Activated CD4-positive, alpha-beta memory T cell treated with anti-CD3 and anti-CD28 coated beads for 36 hours (primary cell): ENCODE measurements at places on chromosomes 3 and 15. TPM values are rescaled to one million over a fixed set of nuclear protein-coding genes. Genes with fewer than 3 reads are reported as not detected.

- no peaks in the 10 kb centered on the region for H3K4me1 ChIP-seq
- DNase-seq: no peak
- H3K27me3 ChIP-seq: no peaks in the 10 kb centered on the region
- H3K27ac ChIP-seq: no peak overlapping the region
- no peak overlapping the region for H3K4me3 ChIP-seq
Observed at GRCh38 chr3:8756671-8757070, 12.7 kb downstream of the OXTR start.

- H3K36me3 ChIP-seq: no peaks in the 10 kb centered on the region
- H3K4me1 ChIP-seq: peaks cover 3% of the 10 kb centered on the region
- peak; percentile 13 for DNase-seq
Observed at GRCh38 chr3:8972639-8973038, 9.4 kb upstream of the RAD18 start.

DNA sequence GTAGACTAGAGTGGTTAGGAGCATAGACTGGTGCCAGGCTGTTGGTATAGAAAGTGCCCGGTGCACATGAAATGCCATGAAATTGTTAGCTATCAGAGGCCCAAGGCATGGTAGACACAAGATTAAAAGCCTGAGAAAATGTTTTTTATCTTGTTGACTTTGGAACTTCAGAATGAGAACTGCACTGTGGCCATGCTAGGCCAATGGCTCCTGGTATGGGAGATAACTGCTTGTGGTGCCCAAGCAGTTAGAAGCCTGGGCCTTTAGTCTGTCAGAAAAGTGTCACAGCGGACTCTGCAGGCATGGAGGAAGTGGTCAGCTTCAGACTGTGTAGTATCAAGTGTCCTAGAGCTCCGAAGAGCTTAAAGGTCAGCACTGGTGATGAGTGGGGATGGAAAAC, 11.9 kb downstream of the FYCO1 start:
- H3K4me3 ChIP-seq: no peak overlapping the region
- H3K36me3 ChIP-seq: peaks cover 55% of the 10 kb centered on the region
- H3K27me3 ChIP-seq: no peaks in the 10 kb centered on the region
- no peak for DNase-seq
- no peak overlapping the region for H3K27ac ChIP-seq

- H3K4me3 ChIP-seq: no peak overlapping the region
- H3K4me1 ChIP-seq: no peaks in the 10 kb centered on the region
- H3K27me3 ChIP-seq: no peaks in the 10 kb centered on the region
- H3K27ac ChIP-seq: no peak overlapping the region
Observed at GRCh38 chr3:191372122-191372521, 41.8 kb upstream of the UTS2B start.

Gene WDR49
- total RNA-seq: not detected

GRCh38 chr3:152623286-152623911, 211.5 kb upstream of the P2RY1 start:
- no peaks in the 10 kb centered on the region for H3K36me3 ChIP-seq
- no peak for DNase-seq
- no peak overlapping the region for H3K27ac ChIP-seq
- peaks cover 7% of the 10 kb centered on the region for H3K27me3 ChIP-seq

Gene ITIH3
- total RNA-seq: not detected

DNA sequence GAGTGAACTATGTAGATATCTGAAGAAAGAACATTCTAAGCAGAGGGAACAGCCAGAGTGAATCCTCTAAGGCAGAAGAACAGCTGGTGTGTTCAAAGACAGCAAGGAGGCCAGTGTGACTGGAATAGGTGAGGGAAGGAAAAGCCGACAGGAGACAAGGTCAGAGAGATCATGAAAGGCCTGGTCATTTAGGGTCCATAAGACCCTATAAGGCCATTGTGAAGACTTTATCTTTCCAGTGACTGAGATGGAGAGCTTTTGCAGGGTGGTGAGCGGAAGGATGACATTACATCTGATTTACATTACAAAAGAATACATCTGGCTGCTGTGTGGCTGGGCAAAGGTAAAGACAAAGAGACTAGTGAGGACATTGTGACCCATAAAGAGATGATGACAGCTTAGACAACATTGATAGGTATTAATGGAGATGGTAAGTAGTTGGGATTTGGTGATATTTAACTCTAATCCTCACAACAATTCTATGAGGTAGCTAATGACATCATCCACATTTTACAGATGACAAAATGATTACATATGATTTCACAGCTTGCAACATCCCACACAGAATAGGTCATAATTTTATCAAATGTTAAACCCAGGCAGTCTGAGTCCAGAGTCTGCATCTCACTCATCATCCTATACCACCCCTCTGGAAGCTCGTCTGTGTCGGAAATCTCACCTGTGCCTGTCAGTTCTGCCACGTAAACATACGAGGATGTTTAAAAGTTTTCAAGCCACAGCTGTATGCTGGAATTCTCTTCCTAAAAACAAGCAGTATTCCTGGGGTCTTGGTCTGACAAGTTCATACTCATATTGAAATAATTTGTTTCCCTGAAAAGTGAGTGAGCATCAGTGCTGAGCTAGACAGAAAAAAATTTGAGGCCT, 70.2 kb upstream of the PIK3R4 start:
- H3K36me3 ChIP-seq: no peaks in the 10 kb centered on the region
- DNase-seq: no peak
- no peak overlapping the region for H3K4me3 ChIP-seq
- H3K27me3 ChIP-seq: peaks cover 3% of the 10 kb centered on the region
- H3K27ac ChIP-seq: no peak overlapping the region

DNA sequence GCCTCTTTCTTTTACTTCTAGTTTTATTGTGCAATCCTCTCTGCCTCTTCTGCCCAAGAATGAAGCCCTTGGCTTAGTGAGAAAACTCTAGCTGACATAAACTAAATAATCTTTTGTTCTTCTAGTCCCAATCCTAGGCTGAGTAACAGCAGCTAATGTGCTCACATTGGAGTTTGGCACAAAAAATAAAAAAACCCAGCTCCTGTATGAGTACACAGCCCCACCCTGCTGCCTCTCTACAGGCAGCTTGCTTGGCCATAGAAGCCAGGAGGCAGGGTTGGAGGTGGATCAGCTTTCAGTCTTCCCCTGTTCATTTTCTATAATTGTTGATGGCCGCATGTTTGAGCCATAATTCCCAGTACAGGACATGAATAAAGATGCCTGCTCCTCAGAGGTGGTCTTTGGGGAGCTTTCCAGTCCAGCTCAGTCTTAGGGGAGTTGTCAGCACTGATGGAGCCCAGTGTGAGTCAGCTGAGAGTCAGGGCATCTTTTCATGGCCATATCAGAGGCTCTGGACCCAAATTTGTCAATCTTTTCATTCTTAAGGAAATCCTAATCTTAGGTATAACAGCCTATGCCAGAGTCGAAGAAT, 46.7 kb downstream of the RTP1 start:
- no peaks in the 10 kb centered on the region for H3K36me3 ChIP-seq
- no peak overlapping the region for H3K27ac ChIP-seq
- H3K4me3 ChIP-seq: no peak overlapping the region
- no peak for DNase-seq

GRCh38 chr3:152192936-152193672, 75.6 kb upstream of the MBNL1 start:
- no peak for DNase-seq
- peaks cover 80% of the 10 kb centered on the region for H3K4me1 ChIP-seq
- H3K36me3 ChIP-seq: peaks cover 2% of the 10 kb centered on the region
- no peaks in the 10 kb centered on the region for H3K27me3 ChIP-seq
- H3K4me3 ChIP-seq: peak overlapping the region; percentile 78
- peak overlapping the region; percentile 85 for H3K27ac ChIP-seq

GRCh38 chr15:65249641-65250040, 37.0 kb downstream of the PARP16 start:
- peak; percentile 89 for DNase-seq
- H3K36me3 ChIP-seq: peaks cover 5% of the 10 kb centered on the region
- H3K4me1 ChIP-seq: peaks cover 16% of the 10 kb centered on the region

DNA sequence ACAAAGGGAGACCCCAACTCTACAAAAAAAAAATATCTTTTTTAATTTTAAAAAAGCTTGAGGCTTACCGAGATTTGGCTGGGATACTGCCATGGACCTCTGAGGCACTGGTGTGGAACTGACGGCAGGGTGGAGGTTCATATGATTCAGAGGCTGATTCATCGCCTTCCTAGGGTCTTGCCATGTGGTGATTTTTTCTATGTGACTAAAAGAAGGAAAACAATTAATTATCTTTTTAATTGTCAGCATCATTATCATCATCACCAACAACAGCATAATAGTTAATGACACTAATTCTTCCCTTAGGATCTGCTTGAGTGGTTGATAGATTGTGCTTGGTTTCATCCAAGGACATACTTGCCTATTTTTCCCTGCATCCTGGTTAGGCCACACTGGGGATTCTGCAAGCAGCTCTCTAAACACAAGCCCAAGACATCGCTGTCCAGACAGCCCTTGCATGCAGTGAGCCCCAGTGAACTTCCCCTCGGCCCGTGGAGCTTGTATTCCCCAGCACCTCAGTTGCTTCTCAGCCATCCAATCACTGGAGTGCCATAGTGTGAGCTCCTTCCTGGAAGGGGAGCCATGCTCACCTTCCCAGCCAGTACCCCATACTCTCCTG, 84.9 kb downstream of the WWTR1 start:
- H3K4me3 ChIP-seq: no peak overlapping the region
- peaks cover 26% of the 10 kb centered on the region for H3K4me1 ChIP-seq
- no peak overlapping the region for H3K27ac ChIP-seq
- peaks cover under 1% of the 10 kb centered on the region for H3K27me3 ChIP-seq
- DNase-seq: no peak
- H3K36me3 ChIP-seq: no peaks in the 10 kb centered on the region

DNA sequence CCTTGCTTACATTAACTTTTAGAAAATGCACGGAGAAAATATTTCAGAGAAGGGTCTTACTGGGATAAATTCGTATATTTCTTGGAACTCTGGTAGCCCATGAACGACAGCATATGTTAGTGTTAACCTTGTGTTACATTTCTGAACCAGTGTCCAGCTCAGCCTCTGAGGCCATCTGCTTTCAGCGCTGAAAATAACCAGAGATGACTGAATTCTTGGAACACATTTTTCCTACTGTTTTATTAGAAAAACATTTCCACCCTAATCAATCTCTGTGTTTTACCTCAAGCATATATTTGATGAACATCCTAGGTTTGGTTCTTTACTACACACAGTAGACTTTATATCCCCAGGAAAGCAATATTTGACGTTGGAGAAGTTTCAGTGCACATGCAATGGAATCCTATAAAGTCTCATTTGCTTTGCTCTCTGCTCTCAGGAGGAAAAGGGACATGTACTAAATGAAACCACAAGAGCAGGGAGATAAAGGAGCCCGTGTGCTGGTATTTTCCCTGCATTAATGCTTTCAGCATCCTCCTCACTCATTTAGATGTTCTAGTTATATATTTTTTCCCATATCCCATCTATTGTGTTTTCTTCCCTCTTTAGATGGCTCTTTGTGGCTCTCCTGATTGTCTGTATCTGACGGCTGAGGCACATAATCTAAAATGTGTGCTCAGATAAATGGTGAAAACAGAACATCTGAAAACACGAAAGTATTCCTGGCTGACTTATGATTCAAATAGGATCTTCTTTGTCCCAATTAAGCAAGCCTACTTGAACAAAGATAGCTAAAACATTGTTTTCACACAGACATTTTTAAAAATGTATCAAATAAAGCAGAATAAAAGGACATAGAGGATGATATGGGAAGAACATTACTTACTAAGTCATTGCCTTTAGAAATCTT, 151.7 kb upstream of the KCNMB2 start:
- H3K4me3 ChIP-seq: no peak overlapping the region
- peaks cover 12% of the 10 kb centered on the region for H3K27me3 ChIP-seq
- no peaks in the 10 kb centered on the region for H3K4me1 ChIP-seq
- no peaks in the 10 kb centered on the region for H3K36me3 ChIP-seq
- DNase-seq: no peak

- H3K4me3 ChIP-seq: peak overlapping the region; percentile 71
- H3K4me1 ChIP-seq: peaks cover 49% of the 10 kb centered on the region
- peaks cover 16% of the 10 kb centered on the region for H3K36me3 ChIP-seq
- DNase-seq: no peak
- no peak overlapping the region for H3K27ac ChIP-seq
- H3K27me3 ChIP-seq: no peaks in the 10 kb centered on the region
Observed at GRCh38 chr15:81002331-81003096, 1.8 kb downstream of the TLNRD1 start.

- H3K27ac ChIP-seq: peak overlapping the region; percentile 95
- DNase-seq: peak; percentile 71
- H3K27me3 ChIP-seq: no peaks in the 10 kb centered on the region
- peaks cover 42% of the 10 kb centered on the region for H3K4me1 ChIP-seq
Observed at GRCh38 chr15:41772720-41773331, 1.5 kb upstream of the MAPKBP1 start.

DNA sequence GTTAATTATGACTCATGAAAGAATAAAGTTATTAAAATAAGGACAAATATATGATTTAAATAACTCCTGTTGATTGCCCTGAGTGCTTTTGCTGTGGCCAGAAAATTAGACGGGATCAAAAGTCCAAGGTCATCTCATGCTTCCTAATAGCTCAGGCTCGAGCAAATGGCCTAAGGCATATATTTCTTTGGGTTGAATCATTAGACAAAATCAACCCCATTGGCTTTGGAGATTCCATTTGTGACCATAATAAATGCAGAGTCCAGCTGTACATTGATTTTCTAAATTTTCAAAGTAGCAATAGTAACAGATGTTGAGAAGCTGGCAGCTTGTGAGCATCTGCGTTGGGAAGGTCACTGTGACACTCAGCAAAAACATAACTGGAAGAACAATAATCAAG, 464.5 kb upstream of the TGFBR2 start:
- no peak overlapping the region for H3K27ac ChIP-seq
- H3K27me3 ChIP-seq: no peaks in the 10 kb centered on the region
- H3K4me3 ChIP-seq: no peak overlapping the region
- no peak for DNase-seq
- H3K4me1 ChIP-seq: no peaks in the 10 kb centered on the region

- H3K27ac ChIP-seq: no peak overlapping the region
- H3K4me1 ChIP-seq: peaks cover 18% of the 10 kb centered on the region
- no peak overlapping the region for H3K4me3 ChIP-seq
- H3K27me3 ChIP-seq: no peaks in the 10 kb centered on the region
- DNase-seq: no peak
Observed at GRCh38 chr3:143363276-143363675, 243.7 kb downstream of the CHST2 start.

- H3K36me3 ChIP-seq: peaks cover 53% of the 10 kb centered on the region
- no peak overlapping the region for H3K27ac ChIP-seq
- H3K4me1 ChIP-seq: peaks cover 18% of the 10 kb centered on the region
- DNase-seq: no peak
- H3K4me3 ChIP-seq: no peak overlapping the region
Observed at GRCh38 chr3:45719655-45720487, 30.7 kb downstream of the SACM1L start.

- H3K36me3 ChIP-seq: no peaks in the 10 kb centered on the region
- H3K27me3 ChIP-seq: peaks cover 2% of the 10 kb centered on the region
- H3K4me3 ChIP-seq: no peak overlapping the region
- DNase-seq: no peak
Observed at GRCh38 chr3:140472306-140473020, 205.4 kb upstream of the TRIM42 start.

DNA sequence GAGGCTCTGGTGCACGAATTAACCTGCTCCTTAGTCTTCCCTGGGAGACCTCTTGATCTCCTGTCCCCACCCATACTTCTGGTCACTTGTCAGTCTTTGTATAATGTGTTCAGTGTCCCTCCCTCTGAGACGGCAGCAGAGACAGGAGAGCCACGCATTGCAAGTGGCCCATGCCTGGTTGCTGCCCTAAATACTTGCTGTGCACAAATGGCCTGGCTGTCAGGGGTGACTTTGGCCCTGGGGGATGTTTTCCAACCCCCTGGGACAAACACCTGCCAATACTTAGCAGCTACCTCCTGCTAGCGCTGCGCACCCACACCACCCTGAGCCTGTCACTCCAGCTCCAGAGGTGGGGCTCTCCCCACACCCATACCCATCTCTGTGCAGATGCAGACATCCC, 17.2 kb downstream of the KLF13 start:
- H3K36me3 ChIP-seq: peaks cover 28% of the 10 kb centered on the region
- H3K4me1 ChIP-seq: peaks cover 98% of the 10 kb centered on the region
- H3K27ac ChIP-seq: peak overlapping the region; percentile 100
- DNase-seq: no peak
